Neural crest cell (in vitro differentiated cells): ENCODE measurements at places on chromosomes 7 and 10.

DNA sequence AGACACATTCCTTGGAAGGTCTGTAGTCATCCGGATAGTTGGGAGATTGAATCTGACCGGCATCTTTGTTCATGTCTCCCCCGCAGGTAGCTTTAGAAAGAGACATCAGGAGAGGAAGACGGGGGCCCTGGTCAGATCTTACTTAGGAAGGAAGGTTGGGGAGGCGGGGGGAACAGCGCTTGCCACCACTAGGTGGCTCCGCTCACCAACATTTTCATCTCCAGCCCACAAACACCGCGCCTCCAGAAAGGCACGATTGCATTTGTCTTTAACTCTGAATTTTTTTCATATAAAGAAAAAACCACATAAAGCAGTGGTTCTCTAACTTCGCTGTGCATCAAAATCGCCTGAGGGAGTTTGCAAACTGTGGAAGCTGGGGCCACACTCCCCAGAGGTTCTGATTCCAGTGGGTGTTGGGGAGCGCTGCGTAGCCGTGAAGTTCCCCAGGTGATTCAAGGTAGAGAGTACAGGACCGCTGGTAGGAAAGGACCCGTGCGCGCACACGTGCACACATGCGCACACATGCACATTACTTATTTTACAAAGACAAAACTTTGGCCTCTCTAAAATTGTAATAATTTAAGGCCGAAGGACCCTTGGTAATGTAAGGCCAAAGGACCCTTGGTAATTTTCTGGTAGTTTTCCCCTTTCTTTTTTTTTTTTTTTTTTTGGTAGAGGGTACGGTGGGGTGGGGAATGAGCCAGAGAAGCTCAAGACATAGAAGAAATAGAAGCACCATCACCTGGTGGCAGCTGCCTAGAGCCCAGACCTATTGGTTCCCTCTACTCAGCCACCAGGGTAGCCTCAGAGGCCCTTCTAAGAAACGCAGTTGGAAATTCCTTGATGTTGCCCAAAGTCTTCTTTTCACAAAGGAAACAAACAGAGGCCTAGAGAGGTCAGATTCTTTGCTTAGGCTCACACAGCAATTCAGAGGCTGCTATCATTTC, 37.4 kb upstream of the OPALIN start:
- DNase-seq = peak; percentile 66

GRCh38 chr10:91787258-91787657, 11.0 kb upstream of the TNKS2 start:
- no peak for DNase-seq

GRCh38 chr7:1090686-1091643, 3.1 kb downstream of the GPER1 start:
- no peak for DNase-seq

DNA sequence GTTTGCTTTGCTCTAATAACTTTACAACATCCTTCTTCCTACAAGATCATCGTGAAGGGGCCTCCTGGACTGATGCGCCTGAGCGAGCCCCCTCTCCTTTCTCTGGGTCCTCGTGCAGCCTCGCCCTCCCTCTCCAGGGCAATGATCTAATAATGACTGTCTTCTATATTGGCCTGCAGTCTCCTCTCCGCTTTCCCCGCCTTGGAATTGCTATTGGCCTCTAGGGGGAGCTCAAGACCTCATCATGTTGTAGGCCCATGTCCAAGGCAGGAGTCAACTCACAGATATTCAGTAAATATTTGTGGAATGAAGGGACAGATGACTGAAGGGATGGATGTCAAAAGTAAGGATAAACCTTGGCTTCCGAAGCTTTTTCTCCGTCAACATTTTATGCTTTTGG, 1180.3 kb downstream of the TYW1 start:
- peak; percentile 66 for DNase-seq

GRCh38 chr7:156497776-156498509, 142.6 kb upstream of the RNF32 start:
- DNase-seq = no peak

DNA sequence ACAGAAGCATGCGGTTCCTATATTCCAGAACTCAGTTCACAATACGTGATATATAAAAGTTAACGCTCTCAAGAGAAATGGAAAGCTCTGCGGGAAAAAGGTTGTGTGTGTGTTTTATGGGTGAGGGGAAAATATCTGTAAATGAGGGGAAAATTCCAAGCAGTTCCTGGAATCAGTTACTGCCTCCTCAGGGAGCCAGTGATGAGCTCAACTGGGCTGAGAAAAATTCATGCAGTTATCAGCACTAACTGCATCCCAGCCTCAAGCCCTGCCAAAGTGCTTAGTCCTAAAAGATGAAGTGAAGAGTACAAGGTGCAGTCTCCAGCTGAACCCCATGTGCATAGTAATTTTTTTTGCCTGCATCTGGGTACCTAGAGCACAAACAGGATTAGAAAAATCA, 191.9 kb downstream of the CDK14 start:
- DNase-seq = no peak

DNA sequence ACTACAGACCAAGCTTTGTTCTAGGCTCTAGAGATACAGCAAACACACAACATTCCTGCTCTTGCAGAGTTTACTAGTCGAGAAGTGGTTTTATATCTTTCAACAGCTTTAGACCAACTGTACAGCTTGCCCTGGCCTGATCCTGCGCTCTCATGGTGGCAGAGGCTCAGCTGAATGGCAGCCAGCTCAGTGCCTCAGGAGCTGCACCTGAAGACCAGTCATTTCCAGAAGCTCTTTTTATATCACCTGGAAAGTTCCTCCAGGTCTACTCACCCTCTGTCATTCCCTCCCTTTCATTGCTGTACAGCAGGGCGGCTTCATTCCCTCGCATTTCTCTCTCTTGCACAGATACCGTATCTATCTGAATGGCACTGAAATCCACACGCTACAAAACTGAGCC, 319.8 kb downstream of the GATA3 start:
- no peak for DNase-seq

DNA sequence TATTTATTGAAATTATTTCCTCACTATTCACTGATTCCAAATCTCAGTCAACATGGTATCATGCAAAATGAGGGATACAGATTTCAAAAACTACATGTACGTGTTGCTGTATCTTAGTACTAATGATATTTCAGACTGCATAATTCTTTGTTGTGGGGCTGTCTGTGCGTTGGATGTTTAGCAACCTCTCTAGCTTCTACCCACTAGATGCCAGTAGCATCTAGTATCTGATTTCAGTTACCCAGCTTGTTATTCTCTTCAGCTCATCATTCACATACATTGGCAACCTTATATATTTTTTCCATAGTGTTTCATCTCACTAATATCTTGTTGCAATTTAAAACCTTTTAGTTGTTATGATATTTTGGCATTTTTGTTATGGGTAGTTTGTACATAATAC, 22.5 kb upstream of the WASL start:
- DNase-seq = no peak

DNA sequence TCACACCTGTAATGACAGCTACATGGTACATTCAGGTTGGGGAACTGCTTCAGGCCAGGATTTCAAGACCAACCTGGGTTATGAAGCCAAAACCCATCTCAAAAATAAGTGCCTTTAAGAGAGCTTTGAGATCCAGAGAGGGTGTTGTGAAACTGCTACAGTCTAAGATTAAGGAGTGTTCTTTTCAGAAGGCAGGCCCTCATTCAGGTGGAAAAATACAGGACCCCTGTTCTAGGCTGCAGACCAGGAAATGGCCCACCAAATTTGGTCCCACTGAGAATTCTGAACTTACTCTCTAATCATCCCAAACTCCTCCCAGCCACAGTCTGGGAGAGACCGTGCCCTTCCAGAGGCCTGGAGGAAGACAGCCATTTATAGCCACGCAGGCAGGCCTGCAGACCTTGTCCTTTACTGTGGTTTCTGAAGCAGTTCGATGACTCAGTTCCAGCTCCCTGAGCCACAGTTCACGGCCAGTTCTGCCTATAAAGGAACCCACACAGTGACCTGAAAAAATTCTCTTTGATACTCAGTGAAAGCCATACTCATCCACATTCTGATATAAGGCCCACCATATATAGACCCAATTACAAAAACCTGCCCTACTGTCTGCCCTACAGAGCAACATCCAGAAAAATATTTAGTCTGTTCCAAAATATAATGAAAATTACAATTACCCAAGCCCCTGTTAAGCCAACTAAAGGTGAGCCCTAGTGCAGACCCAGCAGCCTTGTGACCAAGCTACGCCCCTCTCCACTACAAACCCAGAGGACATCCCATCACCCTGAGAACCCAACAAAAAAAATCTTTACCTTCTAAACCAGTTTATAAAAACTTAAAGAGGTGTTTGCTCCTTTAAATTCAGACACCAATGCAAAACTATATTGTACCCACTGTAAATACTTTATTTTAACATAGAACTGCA, 21.2 kb downstream of the ZNF680 start:
- no peak for DNase-seq

- no peak for DNase-seq
Observed at GRCh38 chr7:116872026-116872425, 9.6 kb downstream of the CAPZA2 start.

DNA sequence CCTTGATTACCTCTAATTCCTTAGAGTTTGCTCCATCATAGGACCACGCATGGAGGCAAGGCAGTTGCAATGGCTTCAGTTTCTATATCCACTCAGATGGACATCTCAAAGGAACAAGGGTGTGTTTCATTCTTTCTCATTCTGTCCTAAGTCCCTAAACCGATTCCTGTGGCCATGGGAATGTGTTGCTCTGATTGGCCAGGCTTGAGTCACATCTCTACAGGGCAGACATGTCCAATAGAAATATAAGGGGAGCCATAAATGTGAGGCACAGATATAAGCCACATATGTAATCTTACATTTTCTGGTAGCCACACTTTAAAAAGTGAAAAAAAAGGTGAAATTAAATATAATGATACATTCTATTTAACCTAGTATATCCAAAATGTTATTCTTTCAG, 16.9 kb upstream of the DLD start:
- DNase-seq = no peak

DNA sequence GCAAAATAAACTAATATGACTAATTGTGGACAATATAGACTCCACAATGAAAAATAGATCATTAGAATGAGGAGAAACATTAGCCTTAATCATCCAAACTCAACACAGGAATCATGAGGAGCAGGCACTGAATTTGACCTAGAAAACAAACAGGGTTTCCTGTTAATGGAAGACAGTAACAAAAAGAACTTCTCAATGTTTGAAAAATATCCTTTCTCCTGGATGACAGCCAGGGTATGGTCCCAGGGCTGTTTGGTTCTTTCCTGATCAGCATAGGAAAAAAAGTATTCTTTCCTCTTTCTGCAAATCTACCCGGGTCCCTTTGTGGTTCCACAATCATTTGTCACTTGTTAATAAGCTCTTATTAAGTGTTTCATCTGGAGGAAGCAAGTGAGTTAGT, 145.3 kb upstream of the SVIL start:
- DNase-seq = no peak
